ENCODE measurements at places on chromosomes 6 and 20. TPM values are rescaled to one million over a fixed set of nuclear protein-coding genes. Genes with fewer than 3 reads are reported as not detected.
A peak's percentile ranks its signal among the peaks of the same experiment; 100 is the strongest.

Gene FBXO9
- 56.5 TPM for polyA plus RNA-seq

- DNase-seq: peak; percentile 47
Observed at GRCh38 chr6:54060286-54060685, 51.0 kb upstream of the MLIP start.

Gene LPA
- not detected for polyA plus RNA-seq

GRCh38 chr6:72702421-72702820 lies 80.6 kb downstream of the KCNQ5 start:
- no peak for DNase-seq

All from GM23248 (cell line).